Stimulated activated CD8-positive, alpha-beta memory T cell treated with anti-CD3 and anti-CD28 coated beads, Interleukin-7, amount 100 ng/mL, for 1 hour (primary cell): ENCODE measurements at places on chromosomes 3 and 15.
A peak's percentile ranks its signal among the peaks of the same experiment; 100 is the strongest.

GRCh38 chr3:178457511-178457910 is 78.7 kb upstream of the KCNMB2 start:
- no peak for DNase-seq

- DNase-seq, result no peak
These were observed 43.2 kb downstream of the ADAMTS7 start for GRCh38 chr15:78768096-78768495.

GRCh38 chr3:184016811-184017671 is 643 bp downstream of the ABCC5 start:
- DNase-seq, result peak; percentile 14

DNA sequence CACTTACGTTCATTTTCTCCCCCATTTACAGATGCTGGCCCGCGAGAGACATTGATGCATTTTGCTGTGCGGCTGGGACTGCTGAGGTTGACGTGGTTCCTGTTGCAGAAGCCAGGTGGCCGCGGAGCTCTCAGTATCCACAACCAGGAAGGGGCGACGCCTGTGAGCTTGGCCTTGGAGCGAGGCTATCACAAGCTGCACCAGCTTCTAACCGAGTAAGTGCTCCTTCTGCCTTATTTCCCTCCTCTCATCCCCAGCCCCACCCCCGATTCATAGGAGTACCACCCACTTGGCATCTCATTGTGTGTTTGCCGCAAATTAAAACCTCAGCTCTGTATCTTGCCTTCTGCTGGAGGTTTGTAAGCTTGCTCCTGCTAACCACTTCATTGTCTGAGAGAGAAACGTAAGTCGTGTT is 163.3 kb downstream of the AKAP13 start:
- no peak for DNase-seq

DNA sequence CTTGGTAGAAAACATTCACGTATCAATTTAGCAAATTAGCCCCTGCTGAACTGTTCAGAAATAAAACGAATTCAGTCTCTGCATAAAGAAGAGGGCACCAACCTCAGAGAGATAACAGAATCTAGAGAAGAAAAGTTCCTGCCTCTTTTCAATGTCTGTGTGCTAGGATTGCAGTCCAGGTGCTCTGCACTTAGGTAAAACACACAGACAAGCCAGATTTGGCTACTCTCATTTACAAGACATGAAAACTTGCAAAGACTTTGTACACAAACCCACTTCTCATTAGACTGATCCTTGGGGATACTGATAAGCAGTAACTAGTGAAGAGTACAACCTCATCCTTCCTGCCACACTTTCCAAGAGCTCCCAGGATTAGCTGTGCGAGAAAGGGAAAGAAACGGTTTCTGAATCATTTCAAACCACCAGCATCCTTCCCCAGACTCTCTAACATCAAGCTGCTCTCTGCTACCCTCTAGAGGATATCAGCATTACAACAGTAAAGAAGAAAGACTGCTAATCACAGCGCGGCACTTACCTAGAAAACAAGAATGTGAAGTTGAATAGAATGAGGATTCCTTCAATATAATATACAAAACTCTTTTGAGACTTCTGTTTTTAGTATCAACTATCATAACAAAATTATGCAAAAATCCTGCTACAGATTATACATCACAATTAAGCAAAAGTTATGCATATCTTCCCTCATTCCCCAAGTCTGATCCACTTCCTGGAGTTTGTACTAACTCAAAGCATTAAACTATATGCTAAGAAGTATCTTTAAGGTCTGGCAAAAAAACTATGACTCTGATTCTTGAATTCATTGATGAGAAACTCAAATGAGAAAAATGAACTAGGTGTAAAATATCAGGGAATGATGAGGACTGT is 306.4 kb downstream of the MAGI1 start:
- no peak for DNase-seq

DNA sequence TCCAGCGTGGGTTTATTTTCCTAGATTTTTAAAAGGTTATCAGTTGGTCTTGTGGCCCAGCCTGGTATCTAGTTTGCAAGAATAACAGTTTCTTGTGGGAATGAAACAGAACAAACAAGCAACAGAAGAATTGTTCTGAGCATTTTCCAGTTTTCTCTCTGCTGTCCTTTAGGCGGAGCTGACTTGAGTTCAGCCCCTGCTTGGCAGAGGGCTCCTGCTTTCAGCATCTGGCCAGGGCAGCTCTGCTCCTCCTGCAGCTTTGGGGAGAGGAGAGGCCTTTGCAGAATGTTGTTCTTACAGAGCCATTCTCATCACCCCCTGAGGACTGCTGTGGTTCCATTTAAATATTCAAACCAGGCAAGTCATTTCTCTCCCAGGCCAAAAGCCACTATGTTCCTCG is 117.7 kb downstream of the ALDH1A2 start:
- DNase-seq, result no peak

DNA sequence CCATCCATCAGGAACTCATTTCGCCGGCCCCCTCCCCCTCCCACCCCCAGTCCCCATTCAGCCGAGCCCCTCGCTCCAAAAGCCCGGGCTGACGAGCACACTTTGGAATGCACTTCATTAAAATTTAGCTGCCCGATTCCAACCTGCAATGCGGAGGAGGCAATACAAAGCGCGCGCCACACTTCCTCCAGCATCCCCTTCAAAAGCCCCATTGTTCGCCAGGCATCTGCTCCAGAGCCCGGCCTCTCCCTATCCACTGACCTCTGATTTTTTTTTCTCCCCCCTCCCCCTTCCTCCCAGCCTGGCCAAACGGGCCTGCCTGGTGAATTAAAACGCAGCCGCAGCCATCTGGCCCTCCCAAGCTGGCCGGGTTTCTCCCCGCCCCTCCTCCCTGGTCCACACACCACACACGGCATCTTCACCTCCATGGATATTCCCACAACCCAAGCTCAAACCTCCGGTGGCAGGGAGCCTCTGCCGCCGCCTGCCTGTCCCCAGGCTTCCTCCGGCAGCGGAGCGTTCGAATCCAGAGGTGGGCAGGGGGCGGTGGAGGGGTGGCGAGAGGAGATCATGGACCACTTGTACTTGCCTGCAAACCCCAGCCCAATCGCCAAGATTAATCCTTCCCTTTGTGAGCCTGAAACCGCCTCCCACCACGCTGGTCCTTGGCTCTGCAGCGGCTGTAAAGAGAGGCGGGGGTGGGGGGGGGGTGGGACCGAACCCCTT is 441.3 kb downstream of the MAGI1 start:
- no peak for DNase-seq

GRCh38 chr3:32276279-32276841 is 37.9 kb downstream of the CMTM8 start:
- DNase-seq, result no peak

DNA sequence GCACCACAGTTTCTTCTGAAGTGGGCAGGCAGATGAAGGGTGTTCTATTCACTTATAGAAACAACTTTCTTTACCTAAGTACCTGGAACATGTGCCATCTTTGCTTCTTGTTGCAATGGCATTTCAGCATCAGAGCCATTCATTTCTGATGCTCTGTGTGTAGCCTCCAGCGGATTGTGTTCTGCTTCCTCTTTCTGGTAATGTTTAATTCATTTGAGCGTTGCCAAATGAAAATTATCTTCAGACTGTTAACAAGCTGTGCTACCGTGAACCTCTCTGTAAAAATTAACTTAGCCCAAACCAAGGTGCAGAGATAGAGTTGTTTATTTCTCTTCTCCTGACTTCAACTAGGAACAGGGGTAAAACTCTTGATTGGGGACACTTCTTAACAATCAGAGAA is 302.0 kb downstream of the EDEM1 start:
- DNase-seq, result no peak

GRCh38 chr15:89349206-89349558 is 14.6 kb upstream of the POLG start:
- no peak for DNase-seq

DNA sequence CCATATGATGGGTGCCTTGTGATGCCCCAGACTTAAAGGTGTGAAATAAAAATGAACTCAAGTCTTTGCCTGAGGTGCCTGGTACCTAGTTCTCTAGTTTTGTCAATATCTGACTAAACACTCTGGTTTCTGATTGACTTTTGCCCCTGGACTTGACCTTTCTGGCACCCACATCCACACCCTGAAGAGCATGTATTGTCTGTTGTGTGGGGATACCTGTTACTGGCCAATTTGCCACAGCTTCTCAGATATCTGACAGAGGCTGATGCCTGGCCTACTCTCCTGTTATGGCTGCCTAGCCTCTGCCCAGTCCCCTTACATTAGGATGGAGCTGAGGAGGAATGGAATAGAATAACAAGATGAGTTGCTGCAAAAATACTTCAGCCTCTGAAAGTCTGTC is 3.6 kb downstream of the ZBTB38 start:
- no peak for DNase-seq

DNA sequence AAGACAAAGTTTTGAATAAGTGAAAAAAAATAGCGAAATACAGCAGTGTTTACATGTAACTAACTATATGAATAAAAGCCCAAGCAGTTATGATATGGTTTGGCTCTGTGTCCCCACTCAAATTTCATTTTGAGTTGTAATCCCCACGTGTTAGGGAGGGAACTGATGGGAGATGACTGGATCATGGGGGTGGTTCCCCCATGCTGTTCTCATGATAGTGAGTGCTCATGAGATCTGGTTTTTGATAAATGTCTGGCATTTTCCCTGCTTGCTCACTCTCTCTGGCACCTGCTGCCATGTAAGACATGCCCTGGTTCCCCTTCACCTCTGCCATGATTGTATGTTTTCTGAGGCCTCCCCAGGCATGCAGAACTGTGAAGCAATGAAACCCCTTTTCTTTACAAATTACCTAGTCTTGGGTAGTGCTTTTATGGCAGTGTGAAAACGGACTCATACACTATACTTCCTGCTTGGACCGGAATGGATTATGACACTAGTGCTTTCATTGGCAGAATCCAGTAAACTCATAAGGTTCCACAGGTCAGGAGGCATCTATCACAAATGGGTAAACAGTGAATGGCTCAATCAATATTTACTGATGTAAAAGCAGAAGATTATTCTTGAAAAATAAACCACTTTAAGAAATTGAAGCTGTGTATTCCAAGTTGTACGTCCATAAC is 192.1 kb downstream of the CBLB start:
- DNase-seq, result no peak

- DNase-seq, result no peak
These were observed 613 bp downstream of the SEC13 start for GRCh38 chr3:10320320-10320677.

DNA sequence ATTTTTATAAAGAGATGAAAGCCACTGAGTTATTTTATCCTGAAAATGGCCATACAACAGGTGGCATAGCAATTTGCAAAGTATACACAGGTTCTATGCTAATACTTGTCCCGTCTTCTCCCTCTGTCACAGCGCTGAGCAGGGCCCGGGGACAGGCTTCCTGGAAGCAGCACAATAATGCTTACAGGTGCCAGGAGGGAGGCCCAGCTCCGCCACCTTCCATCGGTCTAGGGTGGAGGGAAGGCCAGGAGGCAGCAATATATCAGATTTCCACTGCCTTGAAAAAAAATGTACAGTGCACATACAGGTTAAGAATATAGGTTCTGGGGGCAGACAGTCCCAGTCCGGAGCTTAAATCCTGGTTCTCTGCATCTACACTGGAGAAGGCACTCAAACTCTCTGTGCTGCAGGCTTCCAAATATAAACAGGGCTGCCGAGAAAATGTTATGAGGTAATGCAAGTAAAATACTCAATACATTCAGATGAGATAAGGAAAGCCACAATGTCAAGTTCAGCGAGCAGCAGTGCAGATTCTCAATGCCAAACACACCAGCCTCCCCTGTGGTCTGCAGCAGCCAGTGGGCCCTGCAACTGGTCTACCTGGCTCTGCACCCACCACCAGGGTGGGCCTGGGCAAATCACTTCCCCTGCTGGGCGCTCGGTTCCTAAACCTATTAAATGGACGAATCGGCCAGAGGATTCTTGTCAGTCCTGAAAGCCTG is 189.6 kb downstream of the XXYLT1 start:
- DNase-seq, result no peak

- DNase-seq, result no peak
These were observed 10.4 kb downstream of the SLITRK3 start for GRCh38 chr3:165185707-165186327.

DNA sequence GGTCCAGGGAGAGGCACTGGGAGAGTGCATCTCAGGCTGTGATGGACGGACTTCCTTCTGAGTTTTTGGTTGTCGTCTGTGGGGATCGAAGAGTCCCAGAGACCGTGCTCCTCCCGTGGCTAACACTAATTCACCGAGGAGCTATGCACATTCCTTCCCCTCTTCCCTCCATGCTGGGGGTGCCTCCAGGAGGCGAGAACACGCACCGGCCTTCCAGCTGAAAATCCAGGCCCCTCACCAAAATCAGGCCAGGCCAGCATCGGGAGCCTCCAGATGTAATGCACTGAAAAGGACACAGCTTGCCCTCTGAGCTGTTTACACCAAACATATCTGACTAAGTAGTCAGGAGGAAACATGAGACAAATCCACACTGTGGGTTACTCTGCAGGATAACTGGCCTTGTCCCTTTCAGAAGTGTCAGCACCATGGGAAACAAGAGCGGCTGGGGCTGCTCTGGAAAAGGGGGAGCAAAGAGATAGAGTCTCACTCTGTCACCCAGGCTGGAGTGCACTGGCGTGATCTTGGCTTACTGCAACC is 5.5 kb downstream of the RNU5B-1 start:
- no peak for DNase-seq

GRCh38 chr3:105353485-105354161 is 13.1 kb upstream of the ALCAM start:
- no peak for DNase-seq

DNA sequence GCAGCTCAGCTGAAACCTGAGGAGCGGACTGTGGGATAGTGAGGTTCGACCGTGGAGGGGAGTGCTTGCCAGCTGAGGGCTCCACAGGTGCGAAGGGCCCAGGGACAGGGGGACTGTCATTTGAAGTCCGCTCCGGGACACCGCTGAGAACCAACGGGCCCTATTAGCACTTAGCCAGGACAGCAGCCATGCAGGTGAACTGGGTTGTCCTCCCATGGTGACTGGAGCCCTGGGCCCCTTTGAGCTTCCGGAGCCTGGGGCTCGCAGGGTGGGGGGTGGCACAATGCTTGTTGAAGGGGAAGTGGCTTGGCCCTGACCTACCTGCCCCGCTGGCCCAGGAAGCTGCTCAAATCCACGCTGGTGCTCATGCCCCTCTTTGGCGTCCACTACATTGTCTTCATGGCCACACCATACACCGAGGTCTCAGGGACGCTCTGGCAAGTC is 24.7 kb downstream of the PTH1R start:
- no peak for DNase-seq

GRCh38 chr3:52773361-52774065 is 2.8 kb upstream of the NEK4 start:
- DNase-seq, result no peak

DNA sequence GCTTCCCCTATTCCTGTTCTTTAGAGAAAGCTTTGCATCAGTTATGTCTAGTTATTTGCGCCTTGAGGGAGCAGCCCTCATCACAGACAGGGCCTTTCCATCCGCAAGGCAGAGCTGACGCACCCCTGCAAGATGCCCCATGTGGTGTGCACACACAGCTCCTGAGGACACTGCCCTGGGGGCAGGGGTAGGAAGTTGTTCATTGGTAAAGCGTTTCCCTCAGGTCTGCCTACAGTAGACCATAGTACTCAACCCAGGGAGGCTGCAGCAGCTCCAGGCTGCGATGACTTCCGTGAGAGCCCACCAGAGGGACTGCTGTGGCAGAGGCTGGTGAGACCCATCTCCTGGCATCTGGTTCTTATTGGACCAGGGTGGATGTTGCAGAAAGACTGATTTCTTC is 55.1 kb upstream of the PLXNA1 start:
- DNase-seq, result no peak

GRCh38 chr3:77079988-77080610 is 40.2 kb downstream of the ROBO2 start:
- no peak for DNase-seq

GRCh38 chr3:173584093-173584837 is 186.7 kb downstream of the NLGN1 start:
- DNase-seq, result no peak

GRCh38 chr3:11250902-11251806 is 21.0 kb upstream of the ATG7 start:
- DNase-seq, result no peak

- no peak for DNase-seq
These were observed 49.1 kb downstream of the DNASE1L3 start for GRCh38 chr3:58161435-58162398.
